ENCODE measurements at places on chromosomes 11 and 22.

GRCh38 chr11:118699506-118700220 is 20.2 kb upstream of the TREH start:
- no peak for DNase-seq

DNA sequence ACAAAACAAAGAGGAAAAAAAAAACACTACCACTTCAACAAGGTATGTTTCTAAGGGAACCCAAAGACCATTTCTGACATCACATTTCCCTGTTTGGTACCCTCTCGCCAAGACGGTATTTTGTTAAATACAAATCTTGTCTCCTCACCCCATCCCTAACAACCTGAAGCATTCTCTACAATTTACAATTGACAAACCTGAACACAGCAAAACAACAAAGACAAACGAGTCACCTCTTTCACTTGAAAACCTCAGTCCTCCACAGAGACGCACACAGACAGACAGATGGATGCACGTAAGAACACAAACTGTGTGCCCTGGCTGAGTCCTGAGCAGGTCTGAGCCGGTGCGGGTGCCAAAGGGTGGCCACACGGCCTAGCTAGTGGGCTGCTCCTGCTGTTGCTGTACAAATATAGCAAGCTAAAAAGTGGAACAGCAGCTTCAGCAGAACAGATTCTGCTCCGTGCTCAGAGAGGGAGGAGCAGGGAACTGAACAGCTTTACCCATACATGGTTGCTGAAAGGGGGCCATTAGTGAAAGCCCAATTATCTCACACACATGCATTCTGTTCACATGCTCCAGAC is 28.5 kb downstream of the CELF1 start:
- no peak for DNase-seq

- DNase-seq: no peak
These were observed 16.8 kb downstream of the EXT2 start for GRCh38 chr11:44112091-44112821.

GRCh38 chr22:50577987-50578775 is at the start of gene CPT1B:
CPT1B (minus strand) TSS chr22:50578427; CDS start chr22:50577915, 512 bp downstream.
- no peak for DNase-seq

- DNase-seq: no peak
These were observed 165.0 kb upstream of the MTMR2 start for GRCh38 chr11:96088914-96089313.

GRCh38 chr22:48045369-48045768 is 1282.9 kb downstream of the TBC1D22A start:
- no peak for DNase-seq

- DNase-seq: no peak
These were observed 21.1 kb upstream of the NECTIN1 start for GRCh38 chr11:119750056-119750455.

DNA sequence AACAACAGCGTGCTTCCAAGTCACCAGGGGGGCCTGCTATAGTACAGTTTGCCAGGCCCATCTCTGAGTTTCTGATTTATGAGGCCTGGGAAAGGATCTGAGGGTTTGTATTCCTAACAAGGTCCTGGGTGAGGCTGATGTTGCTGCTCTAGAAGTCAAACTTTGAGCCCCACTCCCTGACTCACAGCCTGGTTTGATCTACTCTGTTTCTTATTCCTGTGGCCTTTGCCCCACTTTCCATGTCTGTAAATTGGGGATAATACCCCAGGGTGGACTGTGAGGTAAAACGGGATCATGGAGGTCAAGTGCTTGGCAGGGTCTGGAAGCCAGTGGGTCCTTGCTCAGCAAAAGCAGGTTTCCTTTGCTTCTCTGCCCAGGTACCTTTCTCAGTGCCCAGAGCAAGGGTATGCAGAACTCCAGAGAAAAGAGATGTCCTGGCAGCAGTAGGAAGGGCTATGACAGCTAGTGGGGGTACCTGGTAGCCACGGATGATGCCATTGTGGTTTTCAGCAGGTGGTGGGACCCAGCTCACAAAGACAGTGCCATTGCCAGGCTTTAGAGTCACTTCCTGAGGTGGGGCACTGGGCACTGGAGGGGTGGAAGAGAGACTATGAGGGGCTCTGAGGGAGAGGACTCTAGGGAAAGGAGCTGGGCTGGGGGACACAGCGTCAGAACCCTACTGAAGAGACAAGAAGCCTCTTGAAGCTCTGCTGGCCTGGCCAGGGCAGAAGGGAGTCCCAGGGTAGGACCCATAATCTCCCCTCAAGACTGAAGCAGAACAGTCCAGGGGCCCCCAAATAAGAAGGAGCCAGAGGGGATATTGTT is 2.8 kb downstream of the ROBO4 start:
- no peak for DNase-seq

DNA sequence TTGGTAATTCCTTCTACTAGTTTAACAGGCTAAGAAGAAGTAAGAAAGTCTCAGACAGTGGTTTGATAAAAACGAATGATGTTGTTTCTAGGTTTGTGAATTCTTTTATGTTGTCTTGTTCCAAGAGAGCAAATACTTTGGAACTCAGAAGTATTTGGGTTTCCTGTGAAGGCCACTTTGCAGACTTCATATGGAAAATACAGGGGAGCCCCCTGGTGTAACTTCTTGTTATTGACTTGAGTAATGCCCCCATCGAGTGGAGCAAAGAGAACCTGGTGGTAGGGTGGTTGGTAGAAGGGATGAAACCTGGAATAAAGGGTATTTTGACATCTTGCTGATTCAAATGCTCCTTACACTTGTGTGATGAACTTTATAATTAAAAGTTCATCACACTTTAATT is 40.0 kb upstream of the PTH start:
- no peak for DNase-seq

DNA sequence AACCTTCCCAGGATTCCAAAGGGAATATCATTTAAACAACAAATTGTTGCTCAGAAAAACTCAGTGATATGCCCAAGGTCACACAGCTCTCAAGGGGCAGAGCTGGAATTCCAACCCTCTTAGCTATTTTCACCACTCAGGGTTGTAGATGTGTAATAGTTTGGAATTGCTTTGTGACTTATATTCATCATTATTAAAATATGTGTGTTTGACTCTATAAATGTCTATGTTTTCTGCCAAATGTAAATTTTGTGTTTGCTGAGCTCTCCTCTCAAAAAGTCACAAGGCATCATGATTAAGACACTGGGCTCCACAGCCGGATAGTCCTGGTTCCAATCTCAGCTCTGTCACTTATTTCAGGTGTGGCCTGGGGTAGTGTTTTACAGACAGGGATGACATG is 407.3 kb downstream of the TMEM135 start:
- no peak for DNase-seq

GRCh38 chr11:78469896-78470295 is 52.3 kb upstream of the GAB2 start:
- no peak for DNase-seq

GRCh38 chr11:3604167-3604566 is 37.6 kb downstream of the ART5 start:
- DNase-seq: no peak
